ENCODE measurements at places on chromosomes 5 and 9. TPM values are rescaled to one million over a fixed set of nuclear protein-coding genes. Genes with fewer than 3 reads are reported as not detected.
A peak's percentile ranks its signal among the peaks of the same experiment; 100 is the strongest.

GRCh38 chr9:133113949-133114885 lies 6.8 kb downstream of the RALGDS start:
- no peak for DNase-seq

GRCh38 chr9:129278391-129279237 lies 100.6 kb upstream of the IER5L start:
- peak; percentile 13 for DNase-seq

GRCh38 chr9:120486347-120486746 lies 93.6 kb downstream of the CDK5RAP2 start:
- DNase-seq: no peak

DNA sequence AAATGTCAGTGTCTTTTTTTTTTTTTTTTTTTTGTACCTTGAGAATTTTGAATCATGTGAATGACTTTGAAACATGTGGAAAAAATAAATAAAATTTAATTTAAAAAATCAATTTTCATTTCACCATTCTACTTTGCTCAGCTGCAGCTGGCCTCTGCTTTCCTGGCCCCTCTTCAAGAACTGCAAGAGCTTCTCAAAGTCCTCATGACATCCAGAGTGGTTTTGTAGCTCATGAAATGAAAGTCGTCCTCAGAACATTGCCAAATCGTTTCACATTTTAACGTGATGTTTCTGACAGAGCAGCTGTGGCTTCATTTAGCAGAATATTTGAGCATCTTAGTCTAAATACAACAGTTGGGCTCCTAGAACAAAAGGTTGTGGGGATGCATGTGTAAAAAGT lies 47.9 kb upstream of the TMEM215 start:
- no peak for DNase-seq

- no peak for DNase-seq
Observed at GRCh38 chr9:134915046-134915985, 2.4 kb downstream of the FCN1 start.

GRCh38 chr9:91427873-91428272 lies 4.2 kb upstream of the NFIL3 start:
- no peak for DNase-seq

DNA sequence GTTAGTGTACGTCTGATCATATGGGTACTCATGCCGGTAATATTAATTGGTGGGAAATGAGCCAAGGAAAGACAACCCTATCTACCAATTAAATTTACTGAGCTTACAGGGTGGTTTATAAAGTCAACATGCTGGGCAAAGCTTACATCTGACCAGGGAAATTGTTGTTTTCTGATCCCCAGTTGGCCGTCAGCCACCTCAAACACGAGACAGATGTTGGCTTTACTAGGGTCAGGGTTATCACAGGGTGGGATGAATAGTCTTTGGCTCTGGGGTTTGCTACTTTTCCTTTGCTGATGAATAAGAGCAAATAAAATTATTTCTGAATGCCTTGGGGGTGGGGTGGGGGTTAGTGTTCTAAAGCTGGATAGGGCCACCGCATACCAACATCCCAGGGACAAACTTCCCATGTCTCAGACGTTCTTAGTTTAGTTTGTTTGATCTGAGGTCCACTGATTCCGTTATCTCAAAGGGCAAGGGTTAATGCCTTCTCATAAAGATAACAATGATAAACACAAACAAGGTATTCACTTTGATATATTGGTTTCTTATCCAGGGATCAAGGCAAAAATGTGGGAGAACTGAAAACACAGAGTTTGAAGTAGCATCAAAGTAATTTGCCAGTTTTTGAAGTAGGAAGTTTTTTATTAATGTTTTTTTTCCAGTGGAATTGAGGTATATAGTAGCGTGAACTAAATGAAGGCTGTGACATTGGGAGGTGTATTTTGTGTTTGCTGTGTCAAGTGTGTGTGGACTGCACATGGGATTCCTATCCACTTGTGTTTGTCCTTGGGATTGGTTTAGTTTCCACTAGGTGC lies 109.1 kb upstream of the RPS23 start:
- DNase-seq: no peak

DNA sequence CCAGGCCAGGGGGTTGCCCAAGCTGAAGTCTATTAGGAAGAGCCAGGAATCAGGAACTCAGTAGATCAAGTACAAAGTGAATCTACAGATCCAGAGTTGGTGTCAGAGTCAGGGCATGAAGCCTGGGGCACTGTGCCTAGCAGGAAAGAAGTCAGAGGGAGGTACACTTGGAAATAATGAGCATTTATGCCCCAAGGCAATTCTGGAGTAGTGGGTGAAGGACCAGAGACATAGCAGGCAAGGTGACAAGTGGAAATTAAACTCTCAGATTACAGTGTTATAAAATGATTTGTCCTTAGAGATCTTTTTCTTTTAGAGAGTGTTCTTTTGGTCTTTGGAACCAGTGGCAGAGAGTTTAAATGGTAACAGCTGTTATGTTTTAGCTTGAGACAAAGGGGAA lies 138.0 kb downstream of the ADAMTSL1 start:
- DNase-seq: no peak

GRCh38 chr9:78470216-78470615 lies 173.3 kb downstream of the PSAT1 start:
- DNase-seq: no peak

GRCh38 chr9:73023025-73023541 lies 70.2 kb upstream of the ALDH1A1 start:
- peak; percentile 48 for DNase-seq

GRCh38 chr5:169838688-169839087 lies 141.6 kb downstream of the INSYN2B start:
- DNase-seq: no peak

GRCh38 chr5:76388236-76388635 lies 14.8 kb upstream of the IQGAP2 start:
- no peak for DNase-seq

- no peak for DNase-seq
Observed at GRCh38 chr5:79436821-79437220, 77.1 kb downstream of the HOMER1 start.

Gene CEL
- 1.4 TPM for total RNA-seq

Gene OGN
- total RNA-seq: not detected

Gene MED7
- total RNA-seq: 16.8 TPM

Gene FOXE1
- total RNA-seq: not detected

All from activated CD4-positive, alpha-beta memory T cell treated with anti-CD3 and anti-CD28 coated beads, Interleukin-2, amount 10 ng/mL, durations not matched to agents 7 days and 5 days (primary cell).